ENCODE measurements at places on chromosomes 6 and 20. TPM values are rescaled to one million over a fixed set of nuclear protein-coding genes. Genes with fewer than 3 reads are reported as not detected.

IMPG1 gene
- total RNA-seq = 0.29 TPM

SPATA25 gene
- total RNA-seq = 0.57 TPM

LY6G6D gene
- not detected for total RNA-seq

XKR7 gene
- total RNA-seq = not detected

OLIG3 gene
- total RNA-seq = not detected

UNC93A gene
- not detected for total RNA-seq

LCA5 gene
- 5.5 TPM for total RNA-seq

ADGB gene
- not detected for total RNA-seq

ACSS2 gene
- total RNA-seq = 37.0 TPM

TSPYL4 gene
- 20.9 TPM for total RNA-seq

TSBP1 gene
- total RNA-seq = not detected

EGFL8 gene
- 0.96 TPM for total RNA-seq

Data from vein endothelial cell (primary cell).